ENCODE measurements at places on chromosomes 5 and 9.

DNA sequence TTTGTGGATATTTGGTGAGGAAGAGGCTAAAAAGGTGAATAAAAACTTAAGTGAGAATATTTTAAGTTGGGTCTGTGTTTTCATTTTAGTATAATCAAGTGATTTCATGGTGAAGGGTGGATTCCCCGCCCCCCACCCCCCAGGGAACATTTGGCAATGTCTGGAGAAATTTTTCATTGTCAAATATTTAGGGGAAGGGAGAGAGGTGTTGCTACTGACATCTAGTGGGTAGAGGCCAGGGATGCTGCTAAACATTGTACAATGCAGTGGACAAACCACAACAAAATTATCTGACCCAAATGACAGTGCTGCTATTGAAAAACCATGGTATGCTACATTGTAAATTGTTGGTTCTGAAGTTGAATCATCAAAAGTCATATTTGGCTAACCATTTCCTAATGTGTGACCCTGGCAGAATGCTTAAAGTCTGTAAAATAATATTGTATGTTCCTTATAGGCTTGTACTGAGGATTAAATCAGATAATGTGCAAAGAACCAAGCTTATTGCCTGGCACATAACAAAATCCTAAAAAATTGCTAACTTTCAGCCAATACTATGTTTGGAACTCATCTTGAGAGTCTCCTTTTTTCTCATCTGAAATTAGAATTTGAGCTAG lies 5.6 kb downstream of the C5orf24 start:
- DNase-seq = no peak

GRCh38 chr9:6073731-6074130 lies 58.3 kb upstream of the RANBP6 start:
- no peak for DNase-seq

DNA sequence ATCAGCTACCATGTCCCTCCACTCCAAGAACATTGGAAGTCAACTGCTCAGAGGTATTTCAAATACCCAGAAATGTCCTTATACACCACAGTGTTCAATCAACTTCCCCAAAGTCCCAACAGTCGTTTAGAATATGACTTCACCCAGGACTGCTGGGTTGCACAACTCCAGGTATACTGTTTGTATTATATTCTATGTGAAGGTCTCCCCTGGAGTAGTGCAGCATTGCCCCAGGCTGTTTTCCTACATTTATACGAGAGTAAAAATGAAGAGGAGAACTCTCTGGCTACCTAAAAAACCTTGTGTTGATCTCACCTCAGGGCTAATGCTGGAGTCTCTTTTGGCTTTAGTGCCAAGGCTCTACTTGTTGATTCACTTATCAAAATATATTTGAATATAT lies 183.6 kb upstream of the MAP3K1 start:
- no peak for DNase-seq

DNA sequence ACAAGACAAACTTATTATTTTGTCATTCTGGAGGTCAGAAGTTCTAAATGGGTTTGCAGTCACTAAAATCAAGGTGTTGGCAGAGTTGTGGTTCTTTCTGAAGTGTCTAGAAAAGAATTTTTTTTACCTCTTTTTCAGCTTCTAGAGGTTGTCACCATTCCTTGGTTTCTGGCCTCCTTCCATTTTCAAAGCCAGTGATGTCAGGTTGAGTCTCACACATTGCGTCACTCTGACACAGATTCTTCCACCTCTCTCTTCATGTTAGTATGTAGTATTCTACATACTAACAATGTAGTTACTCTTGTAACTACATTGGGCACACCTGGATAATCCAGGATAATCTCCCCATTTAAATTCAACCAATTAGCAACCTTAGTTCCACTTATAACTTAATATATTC lies 290.3 kb downstream of the RFX3 start:
- no peak for DNase-seq

GRCh38 chr9:128114326-128115186 lies 13.0 kb downstream of the PTGES2 start:
- no peak for DNase-seq

- no peak for DNase-seq
These were observed 117.7 kb upstream of the GNA14 start for GRCh38 chr9:77765781-77766259.

- DNase-seq = no peak
These were observed 51.4 kb upstream of the CKMT2 start for GRCh38 chr5:81181576-81182316.

GRCh38 chr9:105444130-105444529 lies 3.7 kb upstream of the FSD1L start:
- DNase-seq = no peak

DNA sequence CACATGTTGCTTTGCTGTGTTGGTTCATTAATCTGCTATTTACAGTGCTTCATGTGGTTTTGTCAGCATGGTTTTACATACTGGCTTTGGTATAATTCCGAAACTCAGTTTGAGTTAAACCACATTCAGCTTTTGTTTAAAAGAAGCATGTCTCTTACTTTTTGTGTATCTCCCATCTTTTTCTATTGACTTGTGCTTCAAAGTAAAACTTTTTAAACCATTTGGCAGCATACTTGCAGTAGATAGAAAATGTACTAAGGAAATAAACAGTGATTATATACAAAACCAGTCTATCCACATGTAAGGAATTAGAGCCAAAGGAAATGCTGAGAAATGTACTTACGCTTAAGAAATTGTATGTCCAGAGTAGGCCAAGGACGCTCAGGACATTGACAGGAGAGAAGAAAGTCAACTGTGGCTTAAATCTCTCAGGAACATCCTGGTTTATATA lies 286.9 kb downstream of the ARHGEF28 start:
- no peak for DNase-seq

- DNase-seq = no peak
These were observed 77.7 kb downstream of the NTNG2 start for GRCh38 chr9:132239518-132239917.

DNA sequence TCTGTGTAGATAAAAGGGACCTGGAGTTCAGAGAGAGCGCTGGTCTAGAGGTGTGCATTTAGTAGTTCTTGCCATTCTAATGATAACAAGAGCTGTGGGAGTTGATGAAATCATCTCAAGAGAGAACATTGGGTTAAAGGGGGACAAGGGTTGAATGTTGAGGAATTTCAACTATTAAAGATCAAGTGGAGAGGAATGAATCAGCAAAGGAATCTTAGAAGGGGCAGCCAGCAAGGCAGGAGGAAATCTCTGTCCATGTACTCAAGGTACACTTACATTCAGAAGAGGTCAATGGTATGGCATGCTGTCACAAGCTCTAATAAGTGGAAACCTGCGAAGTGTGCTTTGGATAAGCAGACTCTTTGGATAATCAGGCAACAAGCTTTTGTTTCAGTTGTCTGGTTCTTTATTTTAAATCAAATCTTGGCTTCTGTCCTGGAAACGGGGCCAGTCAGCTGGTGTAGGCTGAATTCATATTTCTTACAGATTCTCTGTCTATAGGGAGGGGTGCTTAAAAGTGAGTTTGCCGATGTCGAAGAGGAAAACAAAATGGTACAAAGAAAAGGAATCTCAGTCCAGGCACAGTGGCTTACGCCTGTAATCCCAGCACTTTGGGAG lies 320.5 kb upstream of the CD180 start:
- DNase-seq = no peak

- no peak for DNase-seq
These were observed 169.9 kb downstream of the NNT start for GRCh38 chr5:43772764-43773477.

- no peak for DNase-seq
These were observed 43.8 kb upstream of the ANKH start for GRCh38 chr5:14915291-14915952.

GRCh38 chr9:95841377-95841776 lies 34.1 kb upstream of the ERCC6L2 start:
- DNase-seq = no peak

DNA sequence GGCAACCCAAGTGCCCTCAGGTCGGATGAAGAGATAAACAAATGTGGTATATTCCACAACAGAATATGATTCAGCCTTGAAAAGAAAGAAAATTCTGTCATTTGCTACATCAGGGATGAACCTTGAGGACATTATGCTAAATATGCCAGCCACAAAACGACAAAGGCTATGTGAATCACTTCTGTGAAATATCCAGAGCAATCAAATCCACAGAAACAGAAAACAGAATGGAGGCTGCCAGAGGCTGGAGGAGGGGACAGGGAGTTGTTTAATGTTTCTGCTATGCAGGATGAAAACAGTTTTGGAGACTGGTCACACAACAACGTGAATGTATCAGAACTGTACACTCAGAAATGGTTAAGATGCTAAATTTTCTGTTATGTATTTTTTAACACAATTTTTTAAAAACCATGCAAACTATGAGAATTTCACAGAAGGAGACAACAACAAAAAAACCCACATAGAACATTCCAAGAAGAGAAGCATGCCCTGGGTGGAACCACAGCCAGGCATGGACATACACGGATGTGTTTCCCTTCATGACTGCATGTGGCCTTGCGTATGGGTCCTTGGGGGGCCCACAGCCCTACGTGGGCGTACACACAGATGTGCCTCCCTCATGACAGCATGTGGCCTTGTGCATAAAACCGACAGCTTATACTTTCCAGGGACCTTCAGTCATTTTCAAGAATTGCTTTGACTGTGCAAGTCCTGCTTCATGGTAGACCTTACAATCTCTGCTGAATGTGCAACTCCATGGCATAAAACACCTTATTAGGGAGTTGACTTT lies 146.7 kb downstream of the ROR2 start:
- no peak for DNase-seq

DNA sequence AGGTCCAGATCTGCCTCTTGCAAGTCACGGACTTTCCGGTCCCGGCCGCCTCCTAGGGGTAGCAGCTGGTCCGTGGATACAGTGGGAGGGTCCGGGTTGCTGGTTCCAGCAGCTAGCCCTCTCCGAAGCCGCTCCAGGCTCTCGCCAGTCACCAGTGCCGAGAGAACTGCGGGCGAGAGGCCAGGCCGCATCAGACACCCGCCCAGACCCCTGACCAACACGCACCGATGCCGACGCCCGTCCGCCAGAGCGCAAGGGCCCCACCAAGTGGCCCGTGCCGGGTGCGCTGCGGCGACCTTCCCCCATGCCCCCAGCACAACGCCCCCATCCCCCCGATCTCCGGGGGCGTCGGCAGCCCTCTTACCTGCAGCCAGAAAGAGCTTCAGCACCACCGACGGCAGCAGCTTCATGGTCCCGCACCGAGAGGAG lies 470 bp downstream of the HBEGF start:
- no peak for DNase-seq

GRCh38 chr9:98255061-98255577 lies 330 bp downstream of the TBC1D2 start:
- no peak for DNase-seq

DNA sequence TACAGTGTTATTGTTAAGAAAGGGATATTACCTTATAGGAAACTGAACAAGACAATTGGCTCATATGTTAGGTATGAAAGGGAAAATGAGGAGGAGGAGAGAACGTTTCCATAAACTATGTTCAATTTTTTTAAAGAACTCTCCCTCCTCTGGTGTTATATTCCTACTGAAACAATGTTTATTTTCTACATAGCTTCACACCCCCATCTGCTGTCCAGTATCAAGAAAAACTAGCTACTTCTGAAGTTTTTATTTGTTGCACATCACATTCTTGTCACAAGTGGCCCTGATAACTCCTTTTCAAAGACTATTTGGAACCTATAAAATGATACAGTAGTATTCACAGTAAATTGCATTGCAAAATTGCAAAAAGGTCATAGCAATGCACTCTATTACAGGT lies 223.4 kb upstream of the FAM174A start:
- DNase-seq = no peak

DNA sequence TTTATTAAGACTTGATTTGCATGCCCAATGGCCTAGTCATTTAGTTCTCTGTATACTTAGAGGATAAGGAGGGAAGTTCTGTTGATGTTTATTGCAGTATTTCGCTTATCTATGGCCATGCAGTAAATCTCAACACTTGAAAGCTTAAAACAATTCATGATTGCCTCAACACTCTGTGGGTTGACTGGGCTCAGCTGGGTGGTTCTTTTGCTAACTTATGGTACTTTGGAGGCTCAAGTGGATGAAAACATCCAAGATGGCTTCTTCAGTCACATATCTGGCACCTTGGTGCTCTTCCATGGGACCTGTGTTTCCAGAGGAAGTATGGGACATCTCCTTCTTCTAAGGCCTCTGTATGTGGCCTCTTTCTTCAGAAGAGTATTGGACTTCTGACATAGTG lies 10.3 kb upstream of the ROR2 start:
- DNase-seq = no peak

- no peak for DNase-seq
These were observed 98.4 kb downstream of the TARS1 start for GRCh38 chr5:33539212-33539611.

DNA sequence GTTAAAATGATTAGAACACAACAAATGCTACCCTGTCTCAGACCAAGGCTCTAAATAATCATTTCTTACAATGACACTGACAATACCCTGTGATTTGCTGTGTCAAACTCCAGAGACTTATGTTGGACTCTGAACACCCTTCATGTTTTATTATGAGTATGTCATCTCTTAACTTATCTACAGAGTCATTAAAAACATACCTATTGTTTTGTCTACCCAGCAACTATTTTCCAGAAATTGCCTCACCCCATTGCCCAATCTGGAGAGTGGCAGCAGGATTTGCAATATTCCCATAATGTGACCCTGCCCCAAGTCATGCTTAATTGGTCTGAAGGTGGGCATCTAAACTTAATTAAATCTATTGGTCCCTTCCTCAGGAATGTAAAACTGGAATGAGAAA lies 23.0 kb upstream of the KIF2A start:
- DNase-seq = no peak

DNA sequence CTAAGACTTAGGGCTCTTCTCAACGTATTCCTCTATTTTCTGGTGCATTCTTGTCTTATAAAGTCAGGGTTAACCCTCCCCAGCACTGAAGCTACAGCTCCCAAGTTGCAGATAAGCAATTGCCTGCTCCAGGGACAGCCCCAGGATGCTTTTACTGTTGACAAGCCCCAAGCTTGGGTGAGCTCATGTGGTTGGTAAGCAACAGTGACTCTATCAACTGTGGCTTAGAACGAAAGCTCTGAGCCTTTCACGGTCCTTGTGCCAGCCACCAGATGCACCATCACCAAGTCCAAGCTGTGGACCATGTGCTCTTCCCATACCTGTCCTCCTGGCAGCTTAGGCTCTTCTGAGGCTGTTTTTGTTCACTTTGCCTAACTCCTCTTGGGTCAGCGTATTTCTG lies 13.5 kb downstream of the ADRB2 start:
- no peak for DNase-seq

DNA sequence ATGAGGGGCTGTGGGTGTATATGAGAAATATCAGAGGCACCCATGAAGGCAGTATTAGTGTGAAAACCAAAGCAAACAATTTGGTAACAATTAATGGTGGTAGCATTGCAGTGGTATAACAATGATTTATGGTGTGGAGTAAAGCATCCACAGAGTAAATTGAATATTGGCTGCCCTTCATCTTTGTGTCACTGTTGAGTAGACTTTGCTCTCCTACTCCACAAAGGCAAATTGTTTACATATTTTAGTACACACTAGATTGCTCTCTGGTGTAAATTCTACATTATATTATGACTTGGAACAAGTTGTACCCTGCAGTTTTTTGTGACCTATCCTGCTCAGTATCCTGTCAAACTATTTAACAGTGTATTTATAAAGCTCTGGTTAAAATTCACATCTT lies 455.5 kb upstream of the RORB start:
- DNase-seq = peak; percentile 26

Measured in NCI-H1417 (cell line).